CD4-positive, alpha-beta T cell treated with Interleukin-10 for 1 hour (primary cell): ENCODE measurements at places on chromosomes 13 and 19.

DNA sequence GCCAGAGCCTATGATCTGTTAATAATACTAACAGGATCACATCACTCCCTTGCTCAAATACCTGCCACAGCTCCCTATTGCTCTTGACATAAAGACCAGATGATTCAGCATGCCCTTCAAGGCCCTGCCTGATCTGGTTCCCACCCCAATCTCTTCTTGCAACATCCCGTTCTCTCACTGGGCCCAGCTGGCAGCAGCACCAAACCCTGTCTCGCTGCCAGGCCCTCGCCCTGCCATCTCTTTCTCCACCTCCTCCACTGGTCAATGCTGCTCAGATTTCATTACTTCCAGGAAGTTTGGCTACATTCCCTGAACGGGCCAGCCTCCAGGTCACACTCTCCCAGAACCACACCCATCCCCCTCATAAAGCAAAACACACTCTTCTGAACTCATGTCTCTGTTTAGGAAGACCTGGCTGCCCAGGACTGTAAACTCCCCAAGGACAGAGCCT, 8.6 kb upstream of the BCAT2 start:
- DNase-seq: no peak

GRCh38 chr13:49533591-49534269, 38.0 kb downstream of the PHF11 start:
- DNase-seq: no peak

- DNase-seq: no peak
Measured at GRCh38 chr19:42762789-42763188, 2.7 kb downstream of the PSG8 start.

GRCh38 chr19:3659746-3660112, 33.1 kb upstream of the CACTIN start:
- DNase-seq: no peak

GRCh38 chr13:110590577-110590976, 24.8 kb upstream of the NAXD start:
- DNase-seq: no peak
